ENCODE measurements at places on chromosomes 1 and 21. TPM values are rescaled to one million over a fixed set of nuclear protein-coding genes. Genes with fewer than 3 reads are reported as not detected.
A peak's percentile ranks its signal among the peaks of the same experiment; 100 is the strongest.

Gene C1orf53
- 7.2 TPM for total RNA-seq

DNA sequence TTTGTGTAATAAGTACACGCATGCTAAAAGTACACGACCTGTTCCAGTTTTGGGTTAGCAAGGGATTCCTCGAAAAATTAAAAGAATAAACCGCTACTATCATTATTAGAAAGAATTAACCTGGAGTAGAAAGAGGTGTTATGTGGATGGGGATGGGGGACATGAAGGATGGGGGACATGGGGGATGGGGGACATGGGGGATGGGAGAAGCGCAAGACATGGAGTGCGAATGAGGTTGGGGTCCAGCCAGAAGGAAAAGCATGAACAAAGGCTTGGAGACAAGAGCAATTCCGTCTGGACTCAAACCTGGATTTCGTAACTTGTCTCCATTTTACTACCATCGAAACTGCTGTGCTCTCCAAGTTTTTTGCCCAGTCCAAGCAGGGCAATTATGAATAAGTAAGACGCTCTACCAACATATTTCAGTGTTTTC lies 591 bp upstream of the KDM1A start:
- peak overlapping the region; percentile 84 for H3K4me3 ChIP-seq
- no peaks in the 10 kb centered on the region for H3K4me1 ChIP-seq
- no peaks in the 10 kb centered on the region for H3K27me3 ChIP-seq
- DNase-seq = no peak
- H3K27ac ChIP-seq = peak overlapping the region; percentile 96

DNA sequence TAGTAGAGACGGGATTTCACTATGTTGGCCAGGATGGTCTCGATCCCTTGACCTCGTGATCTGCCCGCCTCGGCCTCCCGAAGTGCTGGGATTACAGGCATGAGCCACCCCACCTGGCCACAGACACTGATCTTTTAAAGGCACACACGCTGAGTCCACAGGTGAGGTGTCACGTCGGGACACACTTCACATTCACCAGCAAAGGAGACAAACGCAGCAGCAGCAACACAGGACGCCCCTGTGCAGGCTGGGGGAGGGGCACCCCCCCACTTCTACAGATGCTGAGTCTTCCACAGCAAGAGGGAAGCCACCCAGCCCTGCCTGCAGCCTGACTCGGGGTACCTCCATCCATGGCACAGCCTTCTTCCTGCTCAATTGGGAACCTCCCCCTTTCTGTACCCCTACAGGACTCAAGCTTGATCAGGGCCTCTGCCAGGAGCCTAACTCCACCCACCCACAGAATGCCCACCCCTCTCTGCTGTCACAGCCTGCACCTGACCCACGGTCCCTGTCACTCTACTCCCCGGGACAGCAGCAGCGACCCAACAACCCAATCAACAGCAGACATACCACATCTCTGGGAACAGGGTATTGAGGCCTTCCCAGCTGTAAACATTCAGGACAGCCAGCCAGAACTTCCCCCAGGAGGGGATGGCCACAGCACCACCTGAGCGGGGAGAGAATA lies 9.5 kb downstream of the LSS start:
- H3K4me3 ChIP-seq = no peak overlapping the region
- no peaks in the 10 kb centered on the region for H3K27me3 ChIP-seq
- H3K36me3 ChIP-seq = no peaks in the 10 kb centered on the region
- DNase-seq = no peak

DNA sequence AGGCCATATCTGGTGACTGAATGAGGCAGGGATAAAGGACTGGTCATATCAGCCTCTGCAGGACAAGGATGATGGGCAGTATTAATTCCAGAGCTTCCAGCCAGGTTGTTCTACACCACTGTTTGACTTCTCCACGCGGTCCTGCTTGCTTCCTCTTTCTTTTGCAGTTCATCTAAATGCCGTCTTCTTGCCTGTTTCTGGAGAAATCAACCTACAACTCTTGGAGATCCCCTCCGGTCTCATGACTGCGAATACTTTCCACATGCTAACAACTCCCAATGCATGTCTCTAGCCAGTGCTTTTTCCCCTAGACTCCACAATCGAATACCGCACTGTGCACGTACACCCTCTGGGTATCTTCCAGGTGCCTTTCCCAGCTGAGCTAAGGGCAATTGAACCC lies 14.1 kb upstream of the TIAM1 start:
- no peaks in the 10 kb centered on the region for H3K4me1 ChIP-seq
- no peaks in the 10 kb centered on the region for H3K36me3 ChIP-seq
- no peak overlapping the region for H3K4me3 ChIP-seq
- H3K27me3 ChIP-seq = no peaks in the 10 kb centered on the region

DNA sequence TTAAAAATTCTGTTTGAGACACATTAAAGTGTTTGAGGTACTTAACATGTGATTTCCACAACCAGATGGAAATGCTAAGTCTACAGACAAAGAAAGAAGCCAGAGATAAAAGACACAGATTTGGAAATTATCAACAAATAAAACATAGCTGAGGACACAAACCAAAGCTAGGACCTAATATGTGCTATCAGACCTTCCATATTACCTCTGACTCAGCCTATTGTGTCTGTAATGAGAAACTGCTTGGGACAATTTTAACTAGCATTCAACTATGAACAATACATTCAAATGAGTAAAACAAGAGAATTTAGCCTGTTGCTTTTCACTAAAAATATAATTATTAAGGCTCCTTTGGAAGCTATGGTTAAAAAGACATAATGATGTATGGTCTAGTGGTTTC lies 54.6 kb downstream of the WNT2B start:
- no peaks in the 10 kb centered on the region for H3K4me1 ChIP-seq
- no peak overlapping the region for H3K4me3 ChIP-seq
- no peak for DNase-seq

Gene GUCA2B
- not detected for total RNA-seq

DNA sequence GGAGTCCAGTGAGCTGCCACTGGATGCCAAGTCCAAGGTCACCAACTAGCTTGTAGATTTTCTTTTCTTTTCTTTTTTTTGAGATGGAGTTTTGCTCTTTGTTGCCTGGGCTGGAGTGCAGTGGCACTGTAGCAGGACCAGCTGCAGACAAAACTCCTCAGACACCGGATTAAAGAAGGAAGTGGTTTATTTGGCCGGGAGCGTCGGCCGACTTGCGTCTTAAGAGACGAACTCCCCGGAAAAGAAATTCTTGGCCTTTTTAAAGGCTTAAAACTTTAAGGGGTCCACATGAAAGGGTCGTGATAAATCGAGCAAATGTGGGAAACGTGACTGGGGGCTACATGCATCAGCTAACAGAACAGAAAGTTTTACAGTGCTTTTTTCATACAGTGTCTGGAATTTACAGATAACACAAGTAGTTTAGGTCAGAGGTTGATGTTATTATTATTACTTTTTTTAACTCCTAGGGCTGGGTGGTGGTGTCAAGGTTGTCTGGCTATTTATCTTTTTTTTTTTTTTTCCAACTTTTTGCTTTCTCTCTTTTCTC lies 36.4 kb upstream of the CFAP126 start:
- H3K27me3 ChIP-seq = no peaks in the 10 kb centered on the region
- DNase-seq = no peak
- no peak overlapping the region for H3K4me3 ChIP-seq
- H3K36me3 ChIP-seq = no peaks in the 10 kb centered on the region

Gene ARHGAP29
- total RNA-seq = 197 TPM

Gene TFF2
- 1.1 TPM for total RNA-seq

Gene DIO1
- total RNA-seq = 0.28 TPM

DNA sequence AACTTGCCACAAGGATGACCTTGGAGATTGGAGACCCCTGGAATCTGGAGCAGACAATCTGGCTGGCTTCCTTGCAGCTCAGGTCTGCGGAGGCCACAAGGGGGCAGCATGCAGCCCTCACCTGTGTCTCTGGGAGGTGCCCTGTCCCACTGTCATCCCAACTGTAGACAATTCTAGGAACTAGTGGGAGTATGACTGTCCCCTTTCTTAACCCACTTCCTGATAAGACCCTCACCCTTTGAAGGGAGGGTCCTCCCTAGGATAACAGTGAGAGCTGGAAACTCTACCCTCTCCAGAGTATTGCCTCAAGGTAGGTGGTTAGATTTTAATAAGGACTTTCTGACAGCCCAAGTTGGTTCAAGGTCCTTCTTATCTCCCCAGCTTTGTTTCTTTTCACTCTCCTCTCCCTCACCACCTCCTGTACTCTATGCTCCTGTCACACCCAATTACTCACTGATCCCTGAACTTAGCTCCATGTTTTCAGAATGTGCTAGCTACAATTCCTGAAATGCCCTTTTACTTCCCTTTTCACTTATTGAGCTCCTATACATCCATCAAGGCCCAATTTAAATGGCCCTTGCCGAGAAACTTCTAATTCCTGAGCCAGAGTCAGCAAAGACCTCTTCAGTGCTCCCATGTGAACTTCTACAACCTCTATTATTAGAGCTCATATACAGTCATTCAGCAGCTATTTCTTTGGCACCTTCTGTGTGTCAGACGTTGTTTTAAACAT lies 9.2 kb upstream of the KCNQ4 start:
- peak; percentile 47 for DNase-seq
- no peaks in the 10 kb centered on the region for H3K4me1 ChIP-seq
- no peak overlapping the region for H3K4me3 ChIP-seq
- H3K36me3 ChIP-seq = no peaks in the 10 kb centered on the region
- H3K27ac ChIP-seq = no peak overlapping the region

Gene ILDR2
- total RNA-seq = 0.08 TPM

DNA sequence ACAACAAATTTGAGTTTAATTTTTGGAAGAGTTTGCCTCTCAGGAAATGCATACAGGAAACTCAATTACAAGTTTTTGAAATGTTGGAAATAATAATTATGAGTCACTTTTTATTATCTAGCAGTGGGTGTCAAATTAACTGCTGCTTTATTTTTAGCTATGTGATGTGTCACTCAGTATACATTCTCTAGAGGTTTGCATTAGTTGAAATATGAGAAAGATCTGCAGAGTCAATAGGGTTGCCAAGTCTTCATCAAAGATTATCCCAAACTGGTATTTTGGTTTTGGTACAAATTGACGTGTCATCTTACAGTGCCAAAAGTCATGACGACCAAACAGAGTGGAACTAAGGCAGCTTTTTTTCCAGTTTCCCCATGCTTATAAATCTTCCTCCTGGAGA lies 54.3 kb upstream of the DIPK1A start:
- H3K4me3 ChIP-seq = no peak overlapping the region
- DNase-seq = no peak
- H3K27ac ChIP-seq = no peak overlapping the region
- H3K4me1 ChIP-seq = no peaks in the 10 kb centered on the region
- H3K36me3 ChIP-seq = no peaks in the 10 kb centered on the region

All from Panc1 (cell line).